ENCODE measurements at places on chromosomes 16 and 17. TPM values are rescaled to one million over a fixed set of nuclear protein-coding genes. Genes with fewer than 3 reads are reported as not detected.

EPX gene
- total RNA-seq = not detected

CCL18 gene
- total RNA-seq = not detected

DNA sequence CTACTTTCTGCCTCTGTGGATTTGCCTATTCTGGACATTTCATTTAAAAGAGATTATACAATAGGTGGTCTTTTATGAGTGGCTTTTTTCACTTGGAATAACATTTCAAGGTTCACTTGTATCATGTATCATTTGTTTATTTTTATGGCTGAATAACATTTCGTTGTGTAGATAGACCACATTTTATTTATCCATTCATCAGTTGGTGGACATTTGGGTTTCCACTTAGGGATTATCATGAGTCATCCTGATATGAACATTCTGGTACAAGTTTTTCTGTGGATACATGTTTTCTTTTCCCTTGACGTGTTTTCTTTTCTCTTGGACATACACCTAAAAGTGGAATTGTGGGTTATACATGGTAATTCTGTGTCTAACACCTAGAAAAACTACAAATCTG is 25.3 kb downstream of the PRSS54 start:
- DNase-seq = no peak

- no peak for DNase-seq
Observed at GRCh38 chr16:26598061-26598460, 468.7 kb upstream of the C16orf82 start.

DNA sequence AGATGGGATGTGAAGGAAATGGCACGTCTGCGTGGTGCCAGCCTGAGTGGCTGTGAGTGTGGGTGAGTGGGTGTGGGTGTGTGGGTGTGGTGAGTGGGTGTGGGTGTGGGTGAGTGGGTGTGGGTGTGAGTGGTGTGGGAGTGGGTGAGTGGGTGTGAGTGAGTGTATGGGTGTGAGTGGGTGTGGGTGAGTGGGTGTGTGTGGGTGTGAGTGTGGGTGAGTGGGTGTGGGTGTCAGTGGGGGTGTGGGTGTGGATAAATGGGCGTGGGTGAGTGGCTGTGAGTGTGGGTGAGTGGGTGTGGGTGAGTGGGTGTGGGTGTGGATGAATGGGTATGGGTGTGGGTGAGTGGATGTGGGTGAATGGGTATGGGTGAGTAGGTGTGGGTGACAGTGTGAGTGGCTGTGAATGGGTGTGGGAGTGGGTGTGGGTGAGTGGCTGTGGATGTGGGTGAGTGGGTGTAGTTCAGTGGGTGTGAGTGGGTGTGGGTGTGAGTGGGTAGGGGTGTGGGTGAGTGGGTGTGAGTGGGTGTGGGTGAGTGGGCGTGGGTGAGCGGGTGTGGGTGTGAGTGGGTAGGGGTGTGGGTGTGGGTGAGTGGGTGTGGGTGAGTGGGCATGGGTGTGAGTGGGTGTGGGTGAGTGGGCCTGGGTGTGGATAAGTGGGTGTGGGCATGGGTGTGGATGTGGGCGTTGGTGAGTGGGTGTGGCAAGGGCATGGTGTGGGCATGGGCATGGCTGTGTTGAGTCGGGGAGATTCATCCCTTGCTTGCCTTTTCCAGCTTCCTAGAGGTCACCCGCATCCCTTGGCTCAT is 80.8 kb downstream of the ZDHHC7 start:
- DNase-seq = no peak

Measured in HT-29 (cell line).